C1 segment of cervical spinal cord (tissue), 14 donors: ENCODE measurements at places on chromosomes 3 and 15.

DNA sequence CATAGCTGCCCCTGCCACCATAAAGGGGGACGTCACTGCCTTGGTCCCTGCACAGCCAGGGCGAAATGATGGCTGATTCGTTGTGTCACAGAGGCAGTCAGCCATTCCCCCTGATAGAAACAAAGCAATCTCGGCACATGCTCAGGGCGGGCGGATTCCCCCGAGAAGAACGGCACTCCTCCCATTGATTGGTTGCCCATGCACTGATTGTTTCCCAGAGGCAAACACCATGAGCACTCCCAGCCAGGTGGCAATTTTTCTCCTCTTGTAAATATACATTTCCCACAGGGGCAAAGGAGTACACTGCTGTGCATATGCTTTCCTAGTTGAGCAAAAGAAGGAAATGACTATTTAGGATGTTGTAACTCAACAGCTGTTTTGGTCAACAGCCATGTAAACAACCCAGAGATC, 56.5 kb downstream of the KY start:
- DNase-seq, result no peak

DNA sequence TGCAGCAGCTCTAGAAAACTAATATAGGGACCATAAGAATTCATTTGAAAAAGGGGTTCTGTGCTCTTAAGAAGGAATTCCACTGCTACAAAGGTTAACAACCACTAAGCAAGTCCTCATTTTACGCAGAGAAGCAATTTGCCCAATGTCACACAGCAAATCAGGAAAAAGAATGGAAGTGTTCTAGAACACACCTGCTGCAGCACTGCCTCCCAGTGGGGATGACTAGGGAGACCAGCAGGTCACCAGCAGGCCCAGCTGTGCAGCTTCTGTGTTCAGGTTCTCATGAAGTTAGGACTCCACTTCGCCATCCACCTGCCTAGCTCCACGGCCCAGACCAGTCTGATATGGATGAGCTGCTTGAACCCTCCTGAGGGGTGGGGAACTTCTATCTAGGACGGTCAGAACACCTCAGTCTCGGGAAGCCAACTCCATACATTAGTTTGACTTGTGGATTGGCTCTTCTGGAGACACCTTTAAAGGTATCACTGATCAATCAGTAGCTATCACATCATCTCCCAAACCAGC, 18.6 kb downstream of the POMGNT2 start:
- DNase-seq, result no peak

- no peak for DNase-seq
Observed at GRCh38 chr3:122618614-122619013, 41.2 kb downstream of the PARP15 start.

DNA sequence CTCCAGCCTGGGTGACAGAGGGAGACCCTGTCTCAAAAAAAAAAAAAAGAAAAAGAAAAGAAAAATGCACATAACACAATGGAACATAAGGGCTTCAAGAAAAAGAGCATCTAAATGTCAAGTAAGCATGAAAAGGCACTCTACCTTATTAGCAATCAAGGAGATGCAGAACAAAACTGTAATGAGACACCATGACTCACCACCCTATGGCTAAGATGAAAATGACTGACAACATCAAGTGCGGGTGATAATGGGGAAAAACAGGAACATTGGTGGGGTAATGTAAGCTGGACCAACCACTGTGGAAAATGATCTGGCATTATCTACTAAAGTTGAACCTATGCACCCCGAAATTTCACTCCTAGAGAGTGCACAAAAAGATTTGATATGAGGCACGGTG, 19.6 kb upstream of the NSMCE3 start:
- no peak for DNase-seq

GRCh38 chr3:180358179-180358578, 243.8 kb upstream of the TTC14 start:
- no peak for DNase-seq

GRCh38 chr3:123156276-123156995, 45.3 kb upstream of the SEC22A start:
- DNase-seq, result no peak

GRCh38 chr15:53791581-53791980, 32.1 kb upstream of the WDR72 start:
- no peak for DNase-seq

DNA sequence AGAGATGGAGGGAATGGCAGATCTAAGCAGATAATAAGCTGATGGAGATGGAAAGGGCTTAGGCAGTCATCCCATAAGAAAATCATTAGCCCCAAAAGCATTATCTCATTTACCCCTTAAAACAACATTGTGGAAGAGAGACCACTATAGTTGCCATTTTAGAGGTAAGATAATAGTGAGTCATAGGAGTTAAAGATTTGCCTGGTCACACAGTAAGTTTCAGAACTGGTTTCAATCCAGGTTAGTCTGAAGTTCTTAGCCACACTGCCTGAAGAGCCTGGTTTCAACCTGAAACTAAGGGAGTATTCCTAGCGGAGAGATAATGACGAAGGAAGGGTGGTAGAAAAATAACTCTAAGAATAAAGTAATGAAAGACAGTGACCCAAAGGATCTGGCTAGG, 13.0 kb upstream of the UBR1 start:
- no peak for DNase-seq

DNA sequence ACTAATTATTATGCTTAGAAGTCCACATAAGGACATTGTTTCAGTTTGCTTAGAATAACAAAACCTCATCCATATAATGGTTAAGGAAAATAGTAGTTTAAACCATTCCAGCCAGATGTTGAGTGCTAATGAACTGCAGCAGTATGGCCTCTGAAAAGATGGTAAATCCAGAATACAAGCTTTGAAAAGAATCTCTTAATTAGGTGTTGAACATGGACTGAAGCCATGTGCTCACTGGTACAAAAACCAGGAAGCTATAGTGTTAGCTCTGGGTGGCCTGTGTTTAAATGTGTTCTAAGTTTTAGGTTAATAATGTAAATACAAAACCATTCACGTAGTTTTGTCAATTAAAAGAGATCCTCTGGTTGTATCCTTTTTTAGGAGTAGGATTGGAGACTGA, 78.2 kb downstream of the GALK2 start:
- DNase-seq, result no peak

DNA sequence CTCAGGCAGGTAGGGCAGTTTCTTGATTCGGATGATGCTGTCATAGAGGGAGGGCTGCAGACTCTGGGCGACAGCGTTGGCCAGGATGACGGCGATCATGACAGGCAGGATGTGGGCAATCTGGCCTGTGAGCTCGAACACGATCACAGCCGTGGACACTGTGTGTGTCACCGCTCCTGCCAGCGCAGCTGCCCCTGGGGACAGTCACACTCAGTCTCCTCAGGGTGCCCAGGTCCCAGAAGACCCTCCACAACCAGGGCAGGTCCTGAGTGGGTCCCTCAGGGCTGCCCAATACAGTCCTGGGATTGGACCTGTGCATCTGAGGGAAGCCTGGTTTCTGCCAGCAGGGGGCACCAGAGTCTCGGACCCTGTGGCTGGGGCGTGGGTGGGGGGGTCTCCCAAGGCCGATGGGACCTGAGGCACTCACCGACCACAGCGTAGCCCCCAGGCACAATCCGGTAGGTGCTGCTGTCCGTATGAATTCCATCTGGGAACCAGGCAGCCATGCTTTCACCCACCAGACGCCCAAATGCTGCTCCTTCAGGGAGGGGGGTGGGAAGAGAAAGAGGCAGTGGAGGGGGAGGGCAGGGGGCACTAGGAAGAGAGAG, 7.2 kb downstream of the CLCN2 start:
- DNase-seq, result no peak

DNA sequence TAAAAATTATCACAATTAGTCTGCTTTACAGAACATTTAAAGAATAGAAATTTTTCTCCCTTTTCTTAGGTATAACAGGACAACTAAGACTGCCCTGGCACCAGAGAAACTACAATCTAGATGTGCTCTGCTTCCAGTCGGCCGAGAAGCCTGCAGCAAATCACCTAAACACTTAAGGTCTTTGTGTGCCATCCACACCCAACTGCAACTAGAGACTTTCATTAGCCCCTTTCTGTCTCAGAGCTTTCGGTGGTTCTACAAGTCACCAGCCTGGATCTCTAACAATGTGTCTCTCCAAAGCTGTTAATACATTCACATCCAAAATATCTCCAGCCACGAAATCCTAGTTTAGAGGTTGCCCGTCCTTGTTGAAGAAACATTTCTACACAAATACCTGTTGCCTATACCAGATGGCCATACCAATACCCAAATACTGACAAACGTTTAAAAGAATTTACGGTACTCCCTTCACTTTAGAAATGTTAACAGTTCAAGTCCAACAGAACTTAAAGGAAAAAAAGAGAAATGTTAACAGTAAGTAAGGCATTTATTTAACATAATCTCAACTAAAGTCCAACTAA, 6.7 kb downstream of the PRC1 start:
- no peak for DNase-seq

DNA sequence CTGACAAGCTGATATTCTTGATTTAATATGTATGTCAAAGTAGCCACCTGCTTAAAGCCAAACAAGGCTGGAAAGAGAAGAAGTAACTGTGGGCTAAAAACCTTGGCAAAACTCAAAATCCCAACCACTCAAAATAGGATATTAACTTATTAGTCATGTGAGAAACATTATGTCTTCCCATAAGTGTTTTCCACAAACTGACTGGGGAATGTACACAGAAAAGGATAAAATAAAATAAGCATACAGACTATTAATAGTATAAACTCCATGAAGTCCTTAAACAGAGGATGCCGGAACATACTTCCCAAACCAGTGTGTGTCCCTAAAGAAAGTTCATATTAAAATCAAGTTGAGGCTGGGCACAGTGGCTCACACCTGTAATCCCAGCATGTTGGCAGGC, 263.7 kb upstream of the THBS1 start:
- DNase-seq, result no peak
